ENCODE measurements at places on chromosomes 2 and 18.

DNA sequence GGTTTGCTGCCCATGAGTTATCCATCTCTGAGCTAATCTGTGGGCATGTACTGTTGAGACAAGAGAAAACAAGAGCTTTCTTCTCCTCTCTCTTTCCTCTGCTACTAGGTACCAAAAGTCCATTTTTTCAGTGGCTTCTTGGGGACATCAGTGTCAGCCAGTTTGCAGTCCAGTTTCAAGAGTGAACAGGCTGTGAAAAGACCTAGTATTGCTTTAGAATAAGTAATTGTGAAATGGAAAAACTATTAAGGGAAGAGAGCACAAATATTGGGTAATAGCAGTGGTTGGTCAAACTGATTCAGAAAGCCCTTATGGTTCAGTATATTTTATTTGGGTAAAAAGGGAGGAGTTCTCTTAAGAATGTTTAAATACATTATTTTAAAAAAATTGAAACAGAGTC is 33.0 kb upstream of the MEP1B start:
- no peak for DNase-seq

DNA sequence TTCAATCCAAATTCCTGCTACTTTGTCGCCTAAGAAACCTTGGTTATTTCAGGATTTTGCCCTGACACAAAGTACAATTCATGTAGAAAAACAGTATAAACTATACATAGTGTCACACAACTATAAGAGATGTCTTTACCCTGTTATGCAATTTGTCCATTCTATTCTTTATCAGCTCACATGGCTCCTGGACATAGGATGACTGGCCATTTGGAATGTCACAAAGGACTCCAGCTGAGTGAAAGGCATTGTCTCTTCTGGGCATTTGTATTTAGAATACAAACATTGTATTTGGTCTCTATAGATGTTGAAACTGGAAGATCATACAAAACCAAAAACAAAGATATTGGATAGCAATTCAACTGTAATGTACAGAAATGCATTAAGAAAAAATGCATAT is 944.6 kb upstream of the LRRTM1 start:
- no peak for DNase-seq

DNA sequence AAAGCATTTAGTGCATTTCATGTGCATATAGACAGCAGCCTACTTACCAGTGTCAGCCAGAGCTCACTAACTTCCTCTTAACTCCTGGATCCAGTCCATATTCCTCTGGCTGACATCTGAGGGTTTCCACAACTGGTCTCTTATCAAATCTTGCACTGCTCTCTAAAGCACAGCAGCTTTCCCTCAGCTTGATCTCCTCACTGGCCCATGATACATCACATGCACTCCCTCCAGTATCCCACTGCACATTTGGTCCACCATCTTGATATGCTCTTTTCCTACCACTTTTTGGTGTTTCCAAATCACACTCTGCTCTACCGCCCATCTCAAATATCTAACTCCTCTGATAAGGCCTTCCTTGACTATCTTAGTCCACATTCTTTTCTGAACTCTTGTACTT is 105.0 kb upstream of the ZFP36L2 start:
- no peak for DNase-seq

DNA sequence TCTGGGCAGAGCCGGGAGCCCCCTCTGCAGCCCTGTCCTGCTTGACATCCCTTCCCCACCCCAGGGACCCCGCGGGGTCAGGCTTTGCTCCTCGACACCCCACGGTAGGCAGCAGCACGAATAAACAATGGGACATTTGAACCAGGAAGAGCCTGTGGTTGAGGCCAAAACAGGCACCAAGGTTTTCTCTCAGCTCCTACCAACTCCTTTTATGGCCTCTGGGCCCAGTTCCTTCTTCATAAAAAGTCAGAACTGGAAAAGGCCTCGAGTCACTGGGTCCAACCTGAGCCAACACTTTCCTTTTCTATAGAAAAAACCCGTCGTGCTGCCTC is 20.6 kb downstream of the TEX44 start:
- DNase-seq, result no peak

DNA sequence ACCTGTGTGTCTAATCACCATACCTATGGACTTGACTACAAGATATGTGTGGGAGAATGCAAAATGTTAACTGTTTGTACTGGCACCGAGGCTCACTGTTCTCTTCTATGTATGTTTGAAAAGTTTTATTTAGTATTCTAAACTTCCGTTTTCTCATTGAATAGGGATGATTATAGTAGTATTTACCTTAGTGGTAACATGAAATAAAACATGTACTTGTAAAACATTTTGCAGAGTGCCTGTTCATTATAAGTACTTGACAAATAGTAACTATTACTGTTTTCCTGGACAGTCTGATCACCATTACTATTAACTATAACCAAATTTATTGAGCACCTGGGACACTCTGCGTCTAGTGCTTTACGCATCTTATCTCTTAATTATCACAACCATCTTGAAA is 24.8 kb downstream of the DDX1 start:
- no peak for DNase-seq

- DNase-seq, result no peak
These were observed 332.0 kb downstream of the ZNF521 start for GRCh38 chr18:25019931-25020330.

- no peak for DNase-seq
These were observed 3.2 kb downstream of the UBE2E3 start for GRCh38 chr2:180983468-180984242.

DNA sequence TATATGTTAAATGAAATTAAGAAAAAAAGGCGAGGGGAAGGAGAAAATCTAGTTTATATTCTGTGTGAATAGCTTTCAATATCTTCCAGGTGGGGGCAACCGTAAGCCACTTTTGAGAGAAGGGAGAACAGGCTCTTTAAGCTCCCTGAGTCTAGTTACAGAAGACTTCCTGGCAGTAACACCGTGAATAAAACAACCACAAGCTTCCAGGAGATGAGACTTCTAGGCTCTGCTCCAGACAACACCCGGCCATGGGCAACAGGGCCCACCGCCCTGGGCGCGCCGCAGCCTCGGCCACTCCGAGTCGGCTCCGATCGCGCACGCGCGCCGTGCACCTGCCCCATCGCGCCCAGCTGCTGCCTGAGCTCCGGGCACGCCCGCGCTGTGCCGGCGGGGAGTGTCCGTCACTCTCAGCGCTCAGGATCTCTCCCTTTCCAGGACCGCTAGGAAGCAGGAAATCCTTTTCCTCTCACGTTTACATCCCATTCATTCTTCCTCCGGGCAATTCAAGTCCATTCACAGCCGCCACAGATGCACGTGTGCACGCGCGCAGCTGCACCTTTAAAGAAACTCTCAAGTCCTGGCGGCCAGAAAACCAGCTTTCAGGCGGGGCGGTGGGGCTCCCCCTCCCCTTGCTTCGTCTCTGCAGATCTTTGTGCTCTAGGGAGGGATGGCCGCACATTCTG is 19.4 kb upstream of the PAX3 start:
- DNase-seq, result peak; percentile 41

- DNase-seq, result peak; percentile 13
These were observed 174.0 kb downstream of the TGIF1 start for GRCh38 chr18:3623769-3624545.

- no peak for DNase-seq
These were observed 161.0 kb downstream of the IRS1 start for GRCh38 chr2:226638576-226638975.

DNA sequence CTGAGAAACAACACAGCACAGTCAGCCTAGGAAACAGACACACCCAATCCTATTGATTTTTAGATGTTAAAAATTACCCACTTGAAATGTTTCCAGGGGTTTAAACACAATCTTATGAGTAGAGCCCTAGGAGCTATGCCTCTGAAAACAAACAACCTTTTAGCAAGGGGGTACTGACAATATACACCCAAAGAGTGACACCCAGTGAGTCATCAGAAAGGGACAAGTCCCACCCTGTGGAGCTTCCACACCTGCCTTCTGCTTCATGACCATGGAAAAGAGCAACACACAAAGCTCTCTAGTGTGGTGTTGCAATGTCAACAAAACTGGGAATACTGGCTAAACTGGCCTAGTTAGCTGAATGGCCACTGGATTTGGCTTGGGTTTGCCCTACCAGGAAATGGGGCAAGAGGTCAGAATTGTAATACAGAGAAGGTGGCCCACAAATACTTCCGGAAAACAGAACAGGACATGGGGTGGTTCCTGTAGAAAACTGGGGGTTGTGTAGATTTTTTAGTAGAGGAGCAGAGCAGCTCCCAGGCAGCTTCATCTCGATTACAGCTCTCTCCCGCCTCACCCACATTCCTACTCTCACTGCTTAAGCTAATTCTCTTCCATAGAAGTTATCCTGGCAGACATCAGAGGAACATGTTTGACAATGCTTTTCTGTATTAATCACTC is 98.2 kb downstream of the GAREM1 start:
- DNase-seq, result no peak

DNA sequence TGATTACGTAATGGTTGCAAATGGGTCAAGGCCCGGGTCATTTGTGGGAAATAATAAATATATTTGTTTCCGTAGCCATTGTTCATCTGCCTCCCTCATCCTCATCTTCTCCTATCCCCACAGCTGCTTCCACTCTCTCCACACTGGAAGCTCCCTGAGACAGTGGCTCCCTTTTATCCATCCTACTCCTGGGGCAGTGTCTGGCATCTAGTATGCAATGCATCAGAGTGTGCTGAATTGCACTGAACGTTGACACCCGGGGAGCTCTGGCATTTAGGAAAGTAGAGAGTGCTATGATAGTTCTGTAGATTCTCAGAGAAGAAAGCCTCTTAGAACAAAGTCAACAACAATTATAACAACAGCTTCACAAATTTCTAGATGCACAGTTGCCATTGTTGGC is 45.5 kb upstream of the NAB1 start:
- DNase-seq, result no peak
